ENCODE measurements at places on chromosomes 6 and 20.
A peak's percentile ranks its signal among the peaks of the same experiment; 100 is the strongest.

GRCh38 chr6:17033746-17034145 lies 68.1 kb upstream of the STMND1 start:
- no peak for DNase-seq

- DNase-seq: no peak
Observed at GRCh38 chr6:33798343-33798848, 5.4 kb downstream of the MLN start.

GRCh38 chr20:43844778-43845614 lies 69.7 kb upstream of the TOX2 start:
- no peak for DNase-seq

DNA sequence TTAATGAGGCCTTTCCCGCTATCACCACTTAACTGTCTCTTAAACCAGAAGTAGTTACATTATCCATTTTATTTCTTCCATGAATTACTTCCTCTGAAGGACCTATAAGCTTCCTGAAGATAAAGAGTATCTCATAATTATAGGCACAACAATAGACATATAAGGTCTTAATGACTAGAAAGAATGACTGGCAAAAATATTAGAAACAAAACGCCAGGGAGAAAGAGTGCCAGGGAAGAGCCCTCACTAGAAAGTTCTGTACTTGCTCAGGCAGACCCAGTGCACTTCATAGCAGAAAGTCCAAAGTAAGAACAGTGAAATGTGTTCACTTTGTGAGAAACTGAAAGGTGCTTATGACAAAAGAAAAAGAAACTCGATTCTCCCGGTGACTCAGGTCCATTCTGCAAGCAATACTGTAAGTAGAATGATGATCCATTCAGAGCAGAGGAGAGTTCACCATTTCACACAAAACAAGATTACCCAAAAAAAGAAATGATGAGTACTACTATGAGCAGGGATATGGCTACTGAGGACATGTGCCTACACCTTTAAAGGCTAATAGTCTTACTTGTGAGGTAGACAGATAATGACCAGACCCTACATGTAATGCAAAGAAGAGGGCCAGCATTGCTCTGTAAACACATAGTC lies 5.5 kb downstream of the ZNF334 start:
- DNase-seq: no peak

DNA sequence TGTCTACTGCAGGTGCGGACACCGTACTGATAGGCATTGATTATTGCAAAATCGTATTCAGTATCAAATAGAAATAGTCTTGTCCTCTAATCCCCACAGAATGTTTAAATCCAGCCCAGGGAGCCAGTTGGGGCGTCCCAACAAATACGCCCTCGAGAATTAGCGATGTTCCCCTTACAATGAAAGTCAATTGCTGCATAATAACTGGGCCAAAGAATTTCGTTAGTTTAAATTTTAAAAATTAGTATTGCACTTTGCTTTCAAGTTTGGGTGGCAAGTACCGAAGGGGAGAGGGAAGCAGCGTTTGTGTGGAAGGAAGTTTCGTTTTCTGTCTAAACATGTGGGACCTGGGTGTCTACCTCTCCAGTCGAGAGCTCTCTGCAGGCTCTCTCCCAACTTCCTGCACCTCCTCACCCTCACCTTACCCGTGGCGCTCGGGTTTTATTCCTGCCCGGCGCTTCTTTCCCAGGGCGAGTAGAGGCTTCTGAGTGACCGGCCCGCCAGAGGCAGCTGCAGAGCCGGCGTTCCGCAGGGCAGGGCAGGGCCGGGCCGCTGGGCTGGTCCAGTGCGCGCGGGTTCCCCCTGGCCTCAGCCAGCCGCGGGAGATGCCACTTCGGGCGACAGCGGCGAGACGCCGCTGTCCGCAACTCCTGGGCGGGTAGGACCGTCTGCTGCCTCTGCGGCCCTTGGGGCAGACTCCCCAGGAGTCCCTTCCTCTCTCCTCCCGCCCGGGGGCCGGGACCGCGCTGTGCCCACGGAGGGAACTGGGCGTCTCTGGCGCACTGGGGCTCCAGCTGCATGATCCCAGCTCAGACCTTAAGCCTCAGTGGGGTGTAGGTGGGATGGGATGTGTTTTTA lies 862 bp upstream of the TFAP2C start:
- DNase-seq: no peak

DNA sequence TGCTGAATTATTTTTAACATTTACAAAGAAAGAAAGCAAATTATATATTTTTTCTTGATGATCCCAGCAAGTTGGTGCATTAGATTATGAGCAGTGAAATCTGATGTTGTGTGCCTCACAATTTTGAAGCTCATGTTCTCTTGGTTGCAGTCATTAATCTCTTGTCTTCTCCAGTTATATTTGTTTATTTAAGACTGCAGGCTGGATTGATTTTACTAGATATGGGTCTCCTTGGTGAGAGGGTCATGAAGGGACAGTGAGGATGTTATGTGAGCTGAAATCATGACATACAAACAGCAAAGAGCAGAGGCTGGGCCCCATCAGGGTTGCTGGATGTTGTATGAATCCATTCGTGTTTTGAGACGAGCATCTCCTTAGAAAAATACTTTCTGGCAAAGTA lies 64.2 kb upstream of the AKIRIN2 start:
- no peak for DNase-seq

- DNase-seq: no peak
Observed at GRCh38 chr6:7323074-7323473, 10.1 kb upstream of the SSR1 start.

- DNase-seq: no peak
Observed at GRCh38 chr6:35025232-35026188, 115.6 kb downstream of the TCP11 start.

- DNase-seq: peak; percentile 36
Observed at GRCh38 chr20:50848846-50849673, 54.2 kb downstream of the BCAS4 start.

- no peak for DNase-seq
Observed at GRCh38 chr6:141848029-141848890, 284.5 kb upstream of the GJE1 start.

- no peak for DNase-seq
Observed at GRCh38 chr6:112695001-112695400, 347.9 kb downstream of the RFPL4B start.

- no peak for DNase-seq
Observed at GRCh38 chr6:16204653-16205376, 33.6 kb upstream of the GMPR start.

DNA sequence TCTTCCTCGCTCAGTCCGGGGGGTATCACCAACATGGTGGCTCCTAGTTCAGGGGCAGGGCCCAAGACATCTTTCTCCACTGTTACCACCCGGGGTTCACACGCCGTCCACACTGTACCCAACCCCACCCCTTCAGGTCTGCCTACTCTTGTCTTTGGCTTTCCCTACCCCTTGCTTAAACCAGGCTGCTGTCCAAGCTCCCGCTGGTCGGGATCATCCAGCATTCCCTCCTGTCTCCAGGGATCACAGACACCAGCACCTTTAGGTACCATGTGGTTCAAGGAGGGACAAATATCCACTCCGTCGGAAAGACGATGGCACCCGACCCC lies 395 bp downstream of the NELFE start:
- DNase-seq: no peak

DNA sequence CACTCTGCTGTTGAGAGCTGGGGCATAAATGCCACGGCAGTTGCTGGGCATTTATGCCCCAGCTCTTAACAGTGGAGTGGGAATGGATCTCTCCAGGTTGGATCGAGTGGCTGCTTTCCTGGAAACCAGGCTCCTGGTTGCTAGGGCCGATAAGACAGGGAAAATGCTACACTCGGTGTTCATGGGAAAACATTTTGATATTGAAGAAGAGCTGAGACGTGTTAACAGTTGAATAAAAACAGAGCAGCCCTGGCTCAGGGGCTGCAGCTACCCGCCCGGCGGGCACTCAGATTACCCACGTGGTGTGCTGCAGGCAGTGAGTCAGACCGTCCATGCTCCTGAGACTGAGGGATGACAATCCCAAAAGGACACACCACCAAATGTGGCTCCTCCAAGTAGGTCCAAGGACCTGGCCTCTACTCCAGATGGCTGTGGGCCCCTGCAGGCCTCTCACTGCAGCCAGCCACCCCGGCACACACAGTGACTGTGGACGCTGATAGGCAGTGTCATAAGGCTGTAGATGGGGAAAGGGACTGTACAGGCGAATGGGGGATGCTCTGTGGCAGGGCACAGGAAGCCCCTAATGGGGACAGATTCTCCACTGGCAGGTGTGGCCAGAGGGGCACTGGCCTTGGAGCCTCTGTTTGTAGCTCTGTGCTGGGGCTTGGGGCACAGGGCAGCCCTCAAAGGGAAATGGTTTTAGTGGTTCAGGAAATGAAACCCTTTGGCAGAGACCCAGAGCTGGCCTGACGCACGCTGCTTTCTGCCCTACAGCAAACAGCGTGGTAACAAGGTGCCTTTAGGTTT lies 237.8 kb downstream of the LY86 start:
- no peak for DNase-seq

GRCh38 chr6:6812427-6812826 lies 223.9 kb downstream of the LY86 start:
- no peak for DNase-seq

- DNase-seq: no peak
Observed at GRCh38 chr20:36017048-36017951, 48.9 kb downstream of the CNBD2 start.

GRCh38 chr6:92024881-92025280 lies 1394.5 kb downstream of the EPHA7 start:
- no peak for DNase-seq

DNA sequence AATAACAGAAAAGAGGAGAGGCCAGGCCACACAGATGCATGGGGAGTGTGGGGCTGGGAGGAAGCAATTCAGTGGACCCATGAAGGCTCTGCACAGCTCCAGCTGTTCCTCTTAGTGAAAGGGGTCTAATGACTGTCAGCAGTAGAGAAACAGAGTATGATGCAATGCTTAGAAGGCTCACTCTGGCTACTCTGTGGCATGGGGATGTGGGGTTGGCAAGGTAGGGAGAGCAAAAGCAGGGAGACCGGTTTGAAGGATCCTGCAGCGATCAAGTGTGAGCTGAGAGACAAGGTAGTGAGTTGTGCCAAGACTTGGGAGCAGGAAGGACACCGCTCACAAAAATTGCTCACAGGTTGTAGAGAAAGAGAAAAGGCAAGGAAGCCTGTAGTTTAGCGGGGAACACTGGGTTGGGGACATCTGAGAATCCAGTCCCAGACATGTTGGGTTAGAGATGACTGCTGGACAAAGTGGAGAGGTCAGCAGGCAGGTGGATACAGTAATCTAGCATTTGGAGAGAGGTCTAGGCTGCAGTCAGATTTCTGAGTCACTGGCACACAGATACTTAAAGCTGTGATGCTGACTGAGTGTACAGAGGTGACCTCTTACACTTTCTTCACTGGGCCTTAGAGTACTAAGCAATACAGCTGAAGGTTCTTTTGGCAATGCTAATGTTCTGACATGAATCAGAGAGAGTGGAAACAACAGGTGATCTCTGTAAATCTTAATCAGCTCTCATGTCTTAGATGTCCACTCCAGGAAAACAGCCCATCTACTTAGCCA lies 27.1 kb downstream of the NAPB start:
- DNase-seq: no peak

DNA sequence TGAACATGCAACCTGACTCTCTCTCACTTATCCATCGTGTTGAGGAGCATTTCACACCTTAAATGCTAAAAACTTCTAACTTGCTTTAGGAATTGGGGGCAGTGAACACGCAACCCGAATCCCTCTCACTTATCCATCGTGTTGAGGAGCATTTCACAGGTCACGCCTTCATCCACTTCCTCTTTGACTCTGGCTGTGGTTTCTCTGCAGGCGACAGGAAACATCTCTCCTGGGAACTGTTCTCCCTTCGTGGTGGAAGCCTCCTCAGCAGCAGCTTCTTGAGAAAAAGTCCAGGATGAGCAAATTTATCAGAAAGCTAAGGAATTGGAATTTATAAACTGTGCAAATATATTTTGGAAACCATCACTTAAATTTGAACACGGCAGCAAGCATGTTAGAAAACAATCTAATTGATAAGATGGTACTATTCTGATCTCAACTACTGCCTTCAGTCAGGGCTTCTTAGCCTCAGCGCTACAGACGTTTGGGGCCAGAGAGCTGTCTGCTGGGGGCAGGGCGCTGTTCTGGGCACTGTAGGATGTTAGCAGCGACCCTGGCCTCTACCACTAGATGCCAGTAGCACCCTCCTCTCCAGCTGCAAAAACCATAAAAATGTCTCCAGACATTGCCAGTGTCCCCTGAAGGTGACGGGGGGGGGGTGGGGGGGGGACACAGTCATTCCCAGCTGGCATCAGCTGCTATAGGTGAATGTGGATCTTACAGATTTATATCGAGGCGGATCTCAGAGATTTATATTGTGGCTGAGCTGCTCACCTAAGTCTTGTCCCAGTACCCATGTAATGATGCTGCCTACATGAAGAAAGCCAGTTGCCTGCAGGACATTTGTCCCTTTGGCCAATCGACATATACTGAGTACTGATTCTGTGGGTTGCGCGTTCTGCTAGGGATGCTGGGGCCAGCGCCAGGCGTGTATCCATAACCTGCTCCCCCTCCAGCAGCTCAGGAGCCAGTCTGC lies 26.2 kb downstream of the CTCFL start:
- peak; percentile 55 for DNase-seq

- no peak for DNase-seq
Observed at GRCh38 chr20:37560629-37561028, 33.0 kb upstream of the BLCAP start.

- no peak for DNase-seq
Observed at GRCh38 chr6:132253906-132254305, 147.4 kb downstream of the MOXD1 start.

GRCh38 chr6:51349857-51350256 lies 531.2 kb downstream of the TFAP2B start:
- DNase-seq: no peak

DNA sequence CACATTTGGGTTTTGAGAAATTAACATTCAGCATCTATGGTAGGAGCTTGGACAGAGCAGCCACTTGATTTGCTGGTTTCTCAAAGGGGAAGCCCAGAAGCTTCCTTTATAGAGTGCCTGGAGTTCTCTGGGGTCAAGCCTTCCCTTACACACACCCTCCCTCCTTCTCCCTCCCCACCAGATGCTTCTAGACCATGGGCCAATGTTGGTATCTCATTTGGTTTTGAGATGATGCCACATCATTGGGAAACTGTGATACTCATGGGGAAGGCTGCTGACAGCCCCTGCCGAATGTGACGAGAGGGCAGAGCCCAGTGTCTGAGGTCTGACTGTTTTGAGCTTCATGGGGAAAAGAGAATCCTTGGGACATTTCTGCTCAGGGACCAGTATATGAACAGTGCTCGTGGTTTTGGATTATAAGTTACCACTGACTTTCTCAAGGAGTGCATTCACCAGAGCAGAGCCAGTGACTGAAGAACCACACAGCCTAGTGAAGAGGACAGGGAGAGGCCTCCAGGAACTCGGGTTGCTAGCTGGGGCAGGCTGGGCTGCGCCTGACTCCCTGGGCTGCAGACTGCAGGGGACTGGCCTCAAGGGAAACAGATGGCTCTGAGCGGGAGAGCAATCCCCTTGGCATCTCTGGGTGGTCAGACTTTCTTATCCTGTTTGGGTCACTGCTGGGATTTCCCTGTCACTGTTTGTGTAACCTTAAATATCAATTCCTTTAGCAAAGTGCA lies 46.4 kb upstream of the CST5 start:
- DNase-seq: no peak

GRCh38 chr6:145838305-145838704 lies 23.7 kb upstream of the FBXO30 start:
- no peak for DNase-seq

GRCh38 chr20:41627001-41627495 lies 8.9 kb upstream of the CHD6 start:
- no peak for DNase-seq

Data from COR-L47 (cell line).